ENCODE measurements at places on chromosomes 11 and 22.

DNA sequence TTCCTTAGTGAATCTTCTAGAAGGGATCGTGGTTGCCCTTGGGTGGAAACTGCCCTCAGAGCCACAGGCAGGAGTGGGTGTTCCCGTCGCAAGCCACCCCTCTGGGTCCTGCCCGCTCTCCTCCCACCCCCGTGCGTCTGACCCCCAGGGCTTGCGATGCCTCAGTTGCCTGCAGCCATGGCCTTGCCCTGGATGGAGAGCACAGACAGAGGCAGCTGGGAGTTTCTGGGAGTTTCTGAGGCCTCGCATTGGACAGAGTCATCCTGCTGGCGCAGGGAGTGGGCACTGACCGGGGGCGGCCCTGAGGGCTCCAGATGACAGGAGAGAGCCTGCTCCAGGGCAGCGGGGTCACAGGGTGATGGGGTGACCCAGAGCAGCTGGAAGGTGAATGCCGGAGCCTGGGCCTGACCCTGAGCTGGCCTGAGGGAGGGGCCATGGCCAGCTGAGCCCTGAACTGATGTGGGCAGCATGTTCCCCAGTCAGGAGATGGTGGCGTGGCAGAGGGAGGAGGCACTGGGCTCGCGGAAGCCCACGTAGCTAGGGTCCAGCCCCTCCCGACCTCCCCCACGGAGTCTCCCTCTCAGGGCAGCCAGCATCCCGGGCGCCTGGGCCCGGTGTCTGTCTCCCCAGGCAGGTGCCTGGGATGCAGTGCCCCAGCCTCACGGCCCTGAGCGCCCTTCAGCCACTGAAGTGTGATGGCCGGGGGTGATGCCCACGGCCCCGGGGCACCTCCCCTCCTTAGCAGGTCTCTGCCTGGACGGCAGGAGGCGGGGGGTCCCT, 1236.2 kb downstream of the BRD1 start:
- DNase-seq: no peak

DNA sequence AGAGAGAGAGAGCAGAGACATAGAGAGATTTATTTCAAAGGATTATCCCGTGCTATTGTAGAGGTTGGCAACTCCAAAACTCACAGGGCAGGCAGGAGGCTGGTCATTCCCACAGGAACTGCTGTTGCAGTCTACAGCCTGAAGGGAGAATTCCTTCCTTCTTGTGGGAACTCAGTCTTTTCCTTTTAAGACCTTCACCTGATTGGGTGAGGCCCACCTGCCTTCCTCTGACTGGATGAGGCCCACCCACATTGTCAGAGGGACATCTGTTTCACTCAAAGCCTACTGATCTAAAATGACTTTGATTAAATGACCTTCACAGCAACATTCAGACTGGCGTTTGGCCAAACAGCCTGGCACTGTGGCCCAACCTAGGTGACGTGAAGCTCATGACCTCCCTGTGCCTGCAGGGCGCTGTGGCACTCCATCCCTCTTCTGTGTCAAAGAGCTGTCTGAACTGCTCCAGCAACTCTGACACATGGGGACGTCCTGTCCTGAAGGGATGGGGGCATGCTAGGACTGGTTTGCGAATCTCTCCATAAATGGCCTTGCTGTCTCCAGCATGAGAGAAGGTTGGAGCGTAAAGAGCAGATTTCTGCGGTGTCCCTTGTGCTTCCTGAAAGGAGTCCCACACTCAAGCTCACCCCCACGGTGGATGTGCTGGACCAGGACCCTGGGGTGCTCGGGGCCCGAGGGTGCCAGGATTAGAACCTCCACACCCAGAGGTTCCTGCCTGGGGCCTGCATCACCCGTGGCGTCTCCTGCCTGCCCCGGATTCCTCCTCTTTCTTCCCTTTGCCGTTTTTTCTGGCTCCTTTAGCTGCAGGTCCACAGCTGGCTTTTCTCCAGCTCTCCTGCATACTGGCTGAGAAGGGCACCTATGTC, 20.7 kb downstream of the KRTAP5-5 start:
- DNase-seq: no peak

GRCh38 chr11:92595052-92595451, 370.4 kb downstream of the FAT3 start:
- DNase-seq: no peak

GRCh38 chr11:78325274-78325781, 92.3 kb downstream of the GAB2 start:
- DNase-seq: no peak

DNA sequence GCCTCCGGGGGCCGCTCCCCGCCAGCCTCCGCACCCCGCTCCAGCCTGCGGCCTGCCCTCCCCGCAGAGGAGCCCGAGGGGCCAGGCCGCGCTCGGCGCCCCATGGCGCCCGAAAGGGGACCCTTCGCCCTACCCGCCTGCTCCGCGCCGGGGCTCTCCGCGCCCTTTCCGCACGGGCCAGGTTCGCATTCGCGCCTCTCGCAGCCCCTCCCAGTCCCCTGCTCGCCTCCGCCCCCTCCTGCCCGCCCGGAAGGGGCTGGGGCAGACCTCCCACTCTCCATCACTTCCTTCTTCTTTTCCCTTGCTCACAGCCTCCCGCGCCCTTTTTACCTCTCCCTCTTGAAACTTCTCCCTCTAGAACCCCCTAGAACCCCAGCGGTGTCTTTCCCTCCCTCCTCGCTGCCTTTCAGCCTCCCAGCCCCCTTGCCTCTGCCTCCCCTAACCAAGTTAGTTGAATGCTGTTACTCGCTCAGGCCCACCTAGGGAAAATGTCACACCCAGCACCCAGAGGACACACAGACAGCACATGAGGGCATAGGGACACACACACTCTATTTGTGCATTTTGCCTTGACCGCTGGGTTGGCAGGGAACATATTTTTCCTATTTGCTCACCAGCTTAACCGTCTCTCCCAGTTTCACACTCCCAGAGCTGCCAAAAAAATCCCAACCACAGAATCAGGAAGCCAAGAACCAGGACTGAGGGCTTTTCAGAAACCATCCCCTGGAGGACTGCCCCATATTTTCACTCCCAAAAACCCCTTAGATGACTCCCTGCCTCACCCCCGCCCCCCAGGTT, at the start of gene SLC43A3:
Gene SLC43A3 (minus strand): TSS at position 193 of the 798 bp plus-strand sequence. CDS start 949 bp downstream, outside the sequence.
- peak; percentile 84 for DNase-seq

GRCh38 chr22:35952576-35952975, 76.0 kb downstream of the RBFOX2 start:
- DNase-seq: no peak

DNA sequence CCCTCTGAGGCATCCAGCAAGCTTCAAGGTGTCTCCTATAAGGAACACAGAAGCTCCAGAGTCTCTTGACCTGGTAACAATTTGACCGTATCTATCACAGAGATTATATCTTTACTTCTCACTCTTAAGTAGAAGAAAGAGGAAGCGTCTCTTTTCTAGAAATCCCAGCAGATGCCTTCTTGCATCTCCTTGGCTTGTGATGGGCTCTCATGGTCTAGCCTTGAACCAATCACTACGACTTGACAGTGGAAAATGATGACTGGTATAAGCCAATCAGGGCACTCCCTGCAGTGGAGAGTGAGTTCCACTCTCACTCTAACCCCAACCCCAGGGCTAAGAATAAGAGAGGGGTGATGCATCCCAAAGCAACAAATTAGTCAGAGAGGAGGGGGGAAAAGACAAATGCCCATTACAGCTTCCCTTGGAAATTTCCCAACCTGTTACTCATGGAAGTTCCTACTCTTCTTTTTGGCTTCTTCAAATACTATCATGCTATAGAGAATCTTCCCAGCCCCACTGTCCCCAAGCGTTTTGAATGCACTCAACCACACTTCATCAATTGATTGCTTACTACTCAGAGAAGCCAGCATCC, 293.5 kb downstream of the MN1 start:
- no peak for DNase-seq

GRCh38 chr11:110454609-110455008, 24.9 kb downstream of the FDX1 start:
- DNase-seq: no peak

GRCh38 chr22:21778705-21779363, 43.2 kb upstream of the YPEL1 start:
- DNase-seq: no peak

- DNase-seq: no peak
These were observed 36.2 kb downstream of the LMO1 start for GRCh38 chr11:8227156-8228152.

- DNase-seq: no peak
These were observed 27.6 kb upstream of the TOLLIP start for GRCh38 chr11:1336836-1337646.

DNA sequence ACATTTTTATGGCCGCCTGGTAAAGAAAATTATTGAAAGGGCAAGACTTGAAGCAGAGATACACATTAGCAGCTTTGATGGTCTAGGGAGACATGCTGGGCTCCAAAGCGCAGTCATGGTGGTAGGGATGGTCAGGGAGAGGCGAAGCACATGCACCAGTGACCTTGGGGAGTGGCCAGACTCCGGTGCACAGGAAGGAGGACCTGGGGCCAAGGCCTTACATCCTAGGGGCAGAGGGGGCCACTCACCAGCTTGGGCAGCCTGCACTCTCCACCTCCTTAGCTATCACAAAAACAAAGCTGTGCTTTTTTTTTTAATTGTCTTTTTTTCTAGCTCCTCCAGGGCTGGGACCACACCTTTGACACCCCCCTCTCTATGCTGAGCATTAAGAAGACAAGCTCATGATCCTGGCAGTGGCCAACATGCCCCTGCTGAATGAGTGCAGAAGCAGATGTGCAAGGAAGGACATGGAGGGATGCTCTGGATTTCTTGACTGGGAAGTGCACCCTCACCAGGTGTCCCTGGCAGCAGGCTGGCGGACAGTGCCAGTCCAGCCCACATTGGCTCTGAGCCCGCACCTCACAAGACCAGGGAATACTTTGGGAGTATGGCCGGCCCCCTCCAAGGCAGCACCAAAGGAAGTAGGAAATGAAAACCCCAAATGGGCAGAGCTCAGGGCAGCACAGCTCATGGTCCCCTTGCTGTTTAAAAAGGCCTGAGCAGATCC, 619.9 kb downstream of the TBC1D22A start:
- no peak for DNase-seq

- no peak for DNase-seq
These were observed 15.7 kb downstream of the SLN start for GRCh38 chr11:107696140-107696539.

- DNase-seq: no peak
These were observed 117.5 kb upstream of the CEP126 start for GRCh38 chr11:101797335-101797734.

GRCh38 chr11:61155741-61156140, 5.5 kb downstream of the VPS37C start:
- DNase-seq: no peak

DNA sequence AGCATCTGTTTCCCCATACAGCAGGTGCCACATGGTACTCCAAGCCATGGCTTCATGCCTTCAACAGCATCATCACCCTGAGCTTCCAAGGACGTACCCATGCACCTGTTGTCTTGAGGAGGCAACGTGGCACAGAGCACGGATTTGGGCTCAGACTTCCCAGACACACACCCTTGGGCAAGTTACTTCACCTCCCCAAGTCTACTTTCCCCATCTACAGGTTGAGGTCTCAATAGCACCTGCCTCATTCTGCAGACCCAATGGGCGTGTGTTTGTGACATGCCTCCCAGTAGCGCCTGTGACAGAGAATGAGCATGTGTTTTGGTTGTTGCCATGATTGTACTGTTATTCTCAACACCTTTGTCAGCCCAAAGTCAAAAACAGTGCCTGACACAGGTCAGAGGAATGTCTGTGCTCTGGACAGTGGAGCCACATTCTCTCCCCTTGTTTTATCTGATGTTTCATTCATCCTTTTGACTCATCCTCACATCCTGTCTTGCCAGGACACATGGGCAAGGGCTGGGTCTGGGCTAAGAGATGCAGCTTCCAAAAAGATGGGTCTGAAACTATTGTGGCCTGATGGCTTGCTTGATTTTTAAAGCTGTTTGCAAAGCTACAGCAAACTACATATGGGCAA, 53.4 kb upstream of the CCND1 start:
- DNase-seq: no peak

GRCh38 chr11:134524896-134525845, 113.1 kb upstream of the B3GAT1 start:
- no peak for DNase-seq

GRCh38 chr11:63938479-63939396, at the start of gene NAA40:
Gene NAA40, plus strand, starts transcription at chr11:63939002. Its CDS starts 95 bp downstream, at chr11:63939097.
- DNase-seq: peak; percentile 97

- DNase-seq: no peak
These were observed 3.9 kb downstream of the LTBP3 start for GRCh38 chr11:65554057-65554818.

DNA sequence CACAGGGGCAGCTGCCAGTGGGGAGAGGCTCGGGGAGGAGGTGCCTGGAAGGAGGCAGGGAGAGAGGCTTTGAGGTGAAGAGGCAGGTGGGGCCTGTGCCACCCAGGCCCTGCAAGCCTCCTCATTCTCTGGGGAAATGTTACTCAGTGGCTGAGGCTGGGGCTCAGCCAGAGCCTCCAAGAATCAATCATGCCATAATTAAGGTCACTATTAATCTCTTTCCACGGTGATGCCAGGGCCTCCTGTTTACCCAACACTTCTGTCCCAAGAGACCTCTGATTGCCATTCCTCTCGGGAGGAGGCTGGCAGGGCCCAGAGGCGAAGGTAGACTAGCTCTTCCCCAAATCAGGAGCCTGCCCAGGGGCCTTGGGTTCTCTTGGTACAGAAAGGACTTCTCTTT, 38.4 kb downstream of the GDPD5 start:
- DNase-seq: no peak

DNA sequence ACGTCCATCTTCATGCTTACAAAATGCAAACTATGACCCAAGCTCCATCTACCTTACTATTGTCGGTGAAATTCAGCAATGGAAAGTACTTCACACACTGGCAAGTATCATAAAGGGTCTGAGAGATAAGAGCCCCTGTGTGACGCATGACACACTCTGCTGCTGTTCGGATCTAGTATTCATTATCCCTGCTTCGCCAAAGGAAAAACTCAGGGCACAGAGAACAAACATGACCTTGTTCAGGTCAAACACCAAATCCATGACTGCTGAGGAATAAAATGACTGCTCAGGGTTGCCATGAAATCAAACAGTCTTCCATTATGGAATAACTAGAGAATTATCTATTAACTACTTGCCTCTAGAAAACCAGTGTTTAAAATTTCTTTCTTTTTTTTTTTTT, 73.0 kb downstream of the MICAL3 start:
- DNase-seq: no peak

DNA sequence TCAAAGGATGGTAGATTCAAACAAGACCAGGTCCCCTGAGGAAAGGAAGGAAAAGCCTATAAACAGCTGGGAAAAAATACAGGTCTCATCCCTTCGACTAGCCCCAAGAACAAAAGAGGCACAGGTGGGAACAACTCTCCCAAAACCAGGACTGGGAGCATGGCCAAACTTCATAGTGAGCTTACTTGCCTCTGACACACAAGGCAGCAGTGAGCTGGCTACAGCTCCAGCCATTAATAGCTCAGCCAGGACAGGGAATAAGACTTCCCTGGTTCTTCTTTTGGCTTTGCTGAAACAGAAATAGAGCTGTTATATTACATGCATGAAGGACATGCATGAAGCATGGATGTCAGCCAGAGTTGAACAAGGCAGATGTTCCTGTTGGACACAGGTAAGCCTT, at the start of gene OR10A2:
Gene OR10A2 (plus strand): TSS at position 97 of the 400 bp plus-strand sequence. CDS start 6,698 bp downstream, outside the sequence.
- DNase-seq: no peak

DNA sequence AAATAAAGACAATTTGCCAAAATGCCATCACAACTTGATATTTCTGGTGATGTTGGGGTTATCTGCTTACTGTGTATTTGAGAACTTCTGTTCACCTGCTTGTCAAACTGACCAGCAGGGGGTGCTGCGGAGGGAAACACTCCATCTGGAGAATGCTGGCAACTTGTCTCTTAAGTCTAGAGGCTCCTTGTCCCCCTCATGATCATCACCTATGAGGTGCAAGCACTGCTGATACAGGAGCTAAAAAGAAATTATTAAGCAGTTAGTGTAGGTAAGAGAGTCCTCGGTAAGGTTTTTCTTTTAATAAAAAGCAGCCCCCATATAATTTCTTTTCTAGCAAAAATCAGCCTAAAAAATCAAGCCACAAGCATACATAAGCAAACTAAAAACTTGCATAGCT, 32.7 kb upstream of the GLYATL1B start:
- peak; percentile 21 for DNase-seq
